ENCODE measurements at places on chromosomes 12 and 14.

DNA sequence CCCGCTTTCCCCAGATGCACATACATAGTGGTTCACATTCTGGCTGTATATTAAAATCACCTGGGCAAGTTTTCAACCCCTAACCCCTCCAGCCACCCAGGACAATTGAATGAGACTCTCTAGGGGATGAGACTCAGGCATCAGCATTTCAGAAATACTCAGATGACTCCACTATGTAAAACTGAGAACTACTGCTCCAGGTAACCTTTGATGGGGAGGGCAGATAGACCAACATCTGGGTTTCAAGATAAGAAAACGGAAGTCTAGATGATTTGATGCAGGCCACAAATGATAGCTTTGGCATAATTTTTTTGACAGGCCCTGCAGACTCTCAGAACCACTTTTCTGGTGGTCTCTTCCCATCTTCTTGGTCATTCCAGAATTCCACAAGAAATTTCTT lies 341.1 kb downstream of the EMP1 start:
- DNase-seq = no peak

- DNase-seq = no peak
Observed at GRCh38 chr12:5904441-5904840, 40.6 kb downstream of the ANO2 start.

DNA sequence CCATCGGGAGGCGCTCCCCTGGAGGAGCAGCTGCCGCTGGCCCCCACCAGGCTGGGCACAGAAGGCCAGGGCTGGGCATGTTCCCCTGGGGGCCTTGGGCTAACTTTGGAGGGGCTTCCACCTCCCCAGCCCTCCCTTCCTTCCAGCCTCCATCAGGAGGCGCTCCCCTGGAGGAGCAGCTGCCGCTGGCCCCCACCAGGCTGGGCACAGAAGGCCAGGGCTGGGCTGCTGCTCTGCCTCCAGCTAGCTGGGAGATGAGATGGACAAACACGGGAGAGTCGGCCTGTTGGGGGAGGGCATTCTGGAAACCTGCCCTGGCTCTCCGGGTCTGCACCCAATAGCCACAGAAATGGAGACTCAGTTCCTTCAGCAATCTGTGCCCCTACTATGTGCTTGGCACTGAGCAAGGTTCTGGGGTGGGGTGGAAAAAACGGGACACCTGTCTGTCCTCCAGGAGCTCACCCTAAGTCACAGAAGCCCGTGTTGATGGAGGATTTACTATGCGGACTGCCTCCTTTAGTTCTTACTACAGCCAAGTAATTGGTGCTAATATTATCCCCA lies 39.0 kb upstream of the CORO1C start:
- DNase-seq = no peak

DNA sequence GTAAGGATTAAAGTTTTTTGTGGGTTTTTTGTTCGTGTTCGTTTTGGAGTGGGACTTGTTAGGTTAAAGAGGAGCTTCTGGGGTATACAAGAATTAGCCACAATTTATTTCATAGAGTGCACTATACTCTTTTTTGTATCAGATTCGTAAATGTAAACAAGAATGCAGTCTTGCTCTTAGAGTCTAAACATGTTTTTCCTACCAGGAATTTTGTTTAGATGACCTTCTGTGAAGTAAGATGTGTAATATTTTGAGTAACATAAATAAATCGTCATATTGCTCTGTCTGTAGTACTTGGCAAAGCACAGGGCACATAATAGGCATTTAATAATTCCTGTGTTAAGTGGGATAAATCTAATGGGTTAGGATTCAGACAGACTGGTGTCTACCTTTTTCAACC lies 9.6 kb downstream of the CNOT2 start:
- DNase-seq = no peak

GRCh38 chr14:64303471-64303917 lies 9.3 kb upstream of the ESR2 start:
- DNase-seq = peak; percentile 60

DNA sequence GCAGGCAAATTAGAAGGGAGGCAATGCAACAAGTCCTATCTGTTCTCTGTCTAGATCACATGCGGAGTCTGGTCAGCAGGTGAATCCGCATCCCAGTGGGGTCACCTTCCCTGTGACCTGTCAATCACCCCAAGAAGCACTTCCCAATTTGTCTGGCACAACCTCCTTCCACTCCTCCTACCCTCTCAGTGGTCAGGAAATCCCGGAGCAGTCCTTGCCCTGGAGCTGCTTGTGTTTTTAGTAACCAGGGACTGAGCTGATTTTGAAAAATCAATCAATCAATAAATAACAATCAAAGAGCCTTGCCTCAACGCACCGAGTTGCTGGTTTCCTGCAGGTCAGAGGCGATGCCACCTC lies 572 bp upstream of the ACSS3 start:
- no peak for DNase-seq

DNA sequence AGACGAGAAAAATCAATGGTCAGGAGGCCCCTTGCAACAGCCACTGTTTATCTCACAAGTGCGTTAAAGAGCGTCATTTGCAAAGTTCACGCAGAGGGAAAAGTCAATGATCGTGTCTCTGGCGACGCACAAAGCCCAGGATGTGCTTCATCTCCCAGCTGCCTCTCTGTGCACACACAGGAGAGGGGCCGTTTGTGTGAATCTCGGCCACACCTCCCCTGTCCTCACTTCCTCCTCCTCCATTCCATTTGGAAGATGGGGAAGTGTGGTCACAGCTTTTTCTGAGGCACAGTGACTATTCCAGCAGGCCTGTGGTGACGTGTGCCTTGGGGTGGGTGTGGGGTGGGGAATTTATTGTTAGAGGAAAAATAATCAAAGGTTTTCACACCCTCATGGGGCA lies 90.4 kb downstream of the RBM19 start:
- DNase-seq = peak; percentile 21

GRCh38 chr12:46956451-46957035 lies 122.9 kb upstream of the PCED1B start:
- no peak for DNase-seq

- no peak for DNase-seq
Observed at GRCh38 chr12:3313675-3314663, 177.0 kb upstream of the PRMT8 start.

DNA sequence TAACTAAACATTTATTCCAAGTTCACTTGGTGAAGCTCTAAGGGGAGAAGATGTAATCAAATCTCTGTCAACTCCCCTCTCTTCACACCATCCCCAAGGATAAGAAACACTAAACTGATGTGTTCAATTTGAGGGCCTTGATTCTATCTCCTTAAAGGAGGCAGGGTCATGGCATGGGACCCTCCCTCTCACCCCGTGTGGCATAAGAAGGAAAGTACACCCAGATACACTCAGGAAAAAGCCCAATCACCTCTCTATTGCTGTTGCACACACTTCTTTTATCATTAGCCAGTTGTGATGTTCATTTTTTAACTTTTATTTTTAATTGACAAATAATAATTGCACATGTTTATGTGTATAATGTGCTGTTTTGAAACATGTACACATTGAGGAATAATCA lies 35.1 kb downstream of the WASHC3 start:
- DNase-seq = no peak

Data from NCI-H2029 treated with DMSO at 0.1 percent for 48 hours (cell line).